ENCODE measurements at places on chromosomes 3 and 15. TPM values are rescaled to one million over a fixed set of nuclear protein-coding genes. Genes with fewer than 3 reads are reported as not detected.

DNA sequence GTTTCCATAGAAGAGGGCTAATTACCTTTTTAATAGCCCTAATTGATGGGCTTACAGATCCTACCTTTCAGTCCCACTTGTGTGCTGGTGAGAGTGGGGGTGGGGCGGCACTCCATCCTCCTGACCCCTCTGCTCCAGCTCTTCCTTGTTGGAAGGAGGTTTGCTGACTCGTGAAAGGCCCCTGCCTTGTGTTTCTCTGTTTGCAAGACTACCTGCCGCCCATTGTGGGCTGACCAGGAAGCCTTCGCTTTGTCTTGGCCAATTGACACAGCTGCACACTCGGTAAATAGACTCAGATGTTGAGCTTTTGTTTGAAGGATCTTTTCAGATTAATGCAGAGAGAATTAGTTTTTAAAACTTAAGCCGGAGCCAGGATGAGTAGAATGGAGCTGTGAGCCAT lies 197.3 kb upstream of the HES1 start:
- no peak for DNase-seq

C3orf49 gene
- 2.0 TPM for polyA plus RNA-seq

RHCG gene
- polyA plus RNA-seq, result 2.5 TPM

- DNase-seq, result no peak
Measured at GRCh38 chr3:112671930-112672715, 31.2 kb upstream of the CCDC80 start.

All from spinal cord (tissue), 10 donors.